Stimulated activated CD8-positive, alpha-beta memory T cell treated with anti-CD3 and anti-CD28 coated beads, Interleukin-15, amount 100 ng/mL, for 48 hours (primary cell): ENCODE measurements at places on chromosomes 12 and 14.

- DNase-seq: no peak
These were observed 14.3 kb downstream of the PACS2 start for GRCh38 chr14:105328678-105329390.

DNA sequence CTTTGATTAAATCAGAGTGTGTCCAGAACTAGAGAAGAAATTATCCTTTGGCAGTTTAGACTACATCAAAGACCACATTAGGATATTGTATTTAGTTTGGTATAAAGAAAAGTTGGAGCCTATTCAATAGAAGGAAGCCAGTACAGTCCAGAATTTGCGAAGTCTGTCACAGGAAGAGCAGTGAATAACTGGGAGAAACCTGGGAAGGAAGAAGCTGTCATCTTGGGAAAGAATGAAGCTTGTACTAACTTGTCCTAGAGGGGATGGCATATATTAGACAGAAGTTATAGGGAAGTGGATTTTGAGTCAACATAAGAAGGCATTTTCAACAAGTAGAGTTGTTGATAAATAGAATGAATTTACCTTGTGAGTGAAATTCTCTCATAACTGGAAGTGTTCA lies 386.7 kb downstream of the LRIG3 start:
- DNase-seq: no peak

DNA sequence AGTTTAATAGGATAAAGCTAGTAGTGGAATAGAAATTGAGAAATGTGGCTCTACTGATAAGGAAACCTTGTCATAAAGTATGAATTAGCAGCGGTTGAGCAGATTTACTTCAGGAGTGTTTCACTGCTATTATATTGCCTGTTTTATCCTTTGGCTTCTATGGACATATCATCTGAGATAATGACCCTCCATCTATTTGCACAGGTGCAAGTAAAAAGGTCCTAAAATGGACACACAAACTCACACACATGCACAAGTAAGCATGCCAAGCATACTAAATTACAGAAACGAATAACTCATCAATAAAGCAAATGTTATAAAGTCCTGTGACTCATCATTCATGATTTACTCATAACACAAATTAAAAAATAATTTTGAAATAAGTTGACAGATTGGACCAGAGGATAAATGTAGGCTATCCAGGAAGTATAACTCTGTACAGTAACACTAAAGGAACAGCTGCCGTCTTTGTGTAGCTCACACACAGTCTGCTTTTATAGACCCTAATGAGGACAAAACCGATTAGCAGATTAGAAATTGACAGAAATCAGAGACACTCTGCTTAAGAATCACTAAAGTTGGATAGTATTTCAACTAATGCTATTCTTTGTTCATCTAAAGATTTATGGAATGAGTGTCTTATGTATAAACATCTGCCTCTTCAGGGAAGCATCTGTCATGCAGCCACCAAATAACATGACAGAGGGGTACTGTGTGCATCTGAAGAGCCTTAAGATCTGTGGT lies 73.9 kb downstream of the SYT1 start:
- no peak for DNase-seq

DNA sequence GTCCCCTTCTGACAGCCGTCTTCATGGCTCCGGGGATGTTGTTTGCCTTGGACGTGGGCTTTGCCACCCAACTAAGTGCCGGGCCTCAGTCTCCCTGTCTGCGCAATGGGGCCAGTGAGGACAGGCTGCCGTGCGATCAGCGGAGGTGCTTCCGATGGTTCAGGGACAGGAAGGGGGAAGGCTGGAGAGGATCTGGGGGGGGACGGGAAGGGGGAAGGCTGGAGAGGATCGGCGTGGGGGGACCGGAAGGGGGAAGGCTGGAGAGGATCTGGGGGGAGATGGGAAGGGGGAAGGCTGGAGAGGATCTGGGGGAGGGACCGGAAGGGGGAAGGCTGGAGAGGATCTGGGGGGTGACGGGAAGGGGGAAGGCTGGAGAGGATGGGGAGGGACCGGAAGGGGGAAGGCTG lies 3.4 kb downstream of the MMP17 start:
- DNase-seq: no peak

- peak; percentile 16 for DNase-seq
These were observed 30.7 kb upstream of the BCL7A start for GRCh38 chr12:121990692-121991603.

- no peak for DNase-seq
These were observed 140.8 kb downstream of the DUSP6 start for GRCh38 chr12:89211456-89211855.

DNA sequence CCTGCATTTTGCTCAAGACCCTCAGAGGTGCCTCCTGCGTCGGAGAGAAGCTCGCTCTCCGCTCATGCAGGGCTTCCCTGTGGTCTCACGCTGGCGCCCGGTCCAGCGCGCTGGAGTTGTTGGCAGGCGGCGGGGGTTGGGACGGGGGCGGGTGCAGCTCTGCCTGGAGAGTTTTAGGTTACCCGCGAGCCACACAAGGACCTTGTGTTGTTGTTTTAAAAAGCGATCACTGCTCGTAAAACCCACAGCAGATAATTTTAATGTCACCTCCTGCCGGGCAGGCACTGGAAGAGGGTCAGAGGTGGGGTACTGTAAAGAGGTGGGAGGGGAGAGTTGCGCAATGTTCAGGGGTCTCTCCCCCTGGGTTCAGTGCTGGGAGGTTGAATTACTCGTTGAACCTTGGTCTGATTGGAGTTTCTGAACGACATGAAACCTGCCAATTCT lies 850 bp downstream of the SMOC1 start:
- no peak for DNase-seq

- DNase-seq: no peak
These were observed 33.4 kb upstream of the SMOC1 start for GRCh38 chr14:69845787-69846186.

- DNase-seq: no peak
These were observed 105.1 kb downstream of the MNAT1 start for GRCh38 chr14:60839657-60840056.

DNA sequence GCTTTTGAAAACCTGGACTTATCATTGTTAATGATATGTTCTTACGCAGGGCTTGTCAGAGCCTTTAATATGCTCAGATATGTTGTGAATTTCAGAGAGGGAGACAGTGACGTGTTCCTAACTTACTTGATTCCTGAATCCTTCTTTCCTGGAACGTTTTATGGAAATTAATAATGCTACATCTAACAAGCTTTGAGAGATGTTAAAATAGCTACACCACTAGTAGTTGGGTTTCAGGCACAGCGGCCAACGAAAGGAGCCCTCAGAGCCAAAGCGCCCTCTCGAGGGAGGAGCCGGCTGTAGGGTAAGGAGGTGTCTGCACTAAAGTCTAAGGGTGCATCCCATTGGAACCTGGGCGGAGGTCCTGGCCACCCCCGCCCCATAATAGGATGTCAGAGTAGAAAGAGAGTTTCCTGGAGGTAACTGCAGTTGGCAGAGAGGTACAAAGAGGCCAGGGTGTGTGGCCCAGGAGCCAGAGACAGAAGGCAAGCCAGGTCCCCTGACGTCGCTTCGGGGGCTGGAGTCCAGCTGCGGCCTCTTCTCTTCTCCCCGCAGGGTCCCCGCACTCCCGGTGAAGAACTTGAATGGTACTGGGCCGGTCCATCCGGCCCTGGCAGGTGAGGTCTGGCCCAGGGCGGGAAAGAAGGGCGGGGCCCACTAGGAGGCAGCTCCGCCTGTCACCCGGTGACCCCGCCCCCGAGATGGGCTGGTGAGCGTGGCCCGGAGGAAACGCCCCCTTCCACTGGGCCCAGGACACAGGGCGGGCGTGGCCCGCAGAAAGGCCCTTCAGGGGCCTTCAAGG lies 36.3 kb downstream of the DTX1 start:
- DNase-seq: no peak

- DNase-seq: no peak
These were observed 8.4 kb downstream of the KCNH3 start for GRCh38 chr12:49547090-49547690.

DNA sequence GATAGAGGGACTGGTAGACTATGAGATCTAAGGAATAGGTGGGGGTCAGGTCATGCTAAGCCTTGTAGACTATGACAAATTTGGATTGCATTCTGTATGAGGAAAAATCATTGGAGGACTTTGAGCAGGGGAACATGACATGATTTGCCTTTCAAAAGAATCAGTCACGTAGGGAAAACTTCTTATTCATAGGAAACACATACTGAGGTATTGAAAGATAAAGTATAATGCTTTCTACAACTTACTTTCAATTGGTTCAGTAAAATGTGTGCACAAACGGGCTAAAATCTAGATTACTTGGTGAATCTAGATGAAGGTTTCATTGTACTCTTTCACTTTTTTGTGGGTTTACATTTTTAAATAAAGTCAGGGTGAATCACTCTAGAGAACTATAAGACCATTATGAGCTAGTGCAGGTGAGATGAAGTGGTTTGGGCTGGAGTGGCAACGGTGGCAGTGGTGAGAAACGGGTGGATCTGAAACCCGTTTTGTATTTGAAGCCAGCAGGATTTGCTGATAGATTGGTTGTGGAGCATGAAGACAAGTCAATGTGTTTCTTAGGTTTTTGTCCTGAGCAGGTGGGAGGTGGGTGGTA lies 6.7 kb downstream of the BBS10 start:
- DNase-seq: no peak

DNA sequence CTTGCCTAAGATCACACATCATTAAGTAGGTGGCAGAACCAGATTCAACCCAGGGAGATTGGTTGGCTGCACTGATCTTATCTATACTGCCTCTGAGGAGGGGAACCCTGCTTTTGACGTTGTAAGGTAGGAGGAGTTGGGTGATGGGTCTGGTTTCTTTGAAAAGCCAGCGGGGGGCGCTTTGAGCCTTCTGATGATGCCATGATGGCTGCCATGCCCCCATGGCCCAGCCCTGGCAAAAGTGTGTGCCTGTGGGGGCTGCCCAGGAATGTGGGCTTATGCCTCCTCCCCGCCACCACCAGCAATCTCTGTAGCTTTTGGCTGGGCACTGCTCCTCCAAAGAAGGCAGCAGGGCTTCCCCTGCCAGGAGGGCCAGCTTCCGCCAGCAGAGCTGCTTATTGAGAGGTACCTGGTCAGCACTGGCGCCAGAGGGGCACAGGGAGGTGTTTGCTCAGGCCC lies 224.3 kb downstream of the SLC41A2 start:
- DNase-seq: no peak
